ENCODE measurements at places on chromosomes 11 and 22.

GRCh38 chr11:92048415-92048814 is 176.2 kb upstream of the FAT3 start:
- no peak for DNase-seq

DNA sequence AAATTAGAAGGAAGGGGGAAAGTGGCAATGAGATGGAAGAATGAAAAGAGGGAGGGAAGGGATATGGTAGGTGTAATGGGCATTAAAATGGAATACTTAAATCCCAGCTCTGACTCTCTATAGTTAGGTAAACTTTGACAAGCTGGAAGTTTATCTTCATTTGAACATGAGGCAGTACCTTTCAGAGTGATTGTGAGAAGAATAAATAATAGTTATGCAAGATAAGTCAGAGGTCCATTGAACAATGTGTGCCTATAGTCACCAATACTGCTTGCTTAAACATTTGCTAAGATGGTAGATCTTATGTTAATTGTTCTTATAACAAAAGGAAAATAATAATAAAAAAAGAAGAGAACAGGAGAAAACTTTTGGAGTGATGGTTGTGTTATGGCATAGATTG is 545.8 kb upstream of the CCDC90B start:
- no peak for DNase-seq

DNA sequence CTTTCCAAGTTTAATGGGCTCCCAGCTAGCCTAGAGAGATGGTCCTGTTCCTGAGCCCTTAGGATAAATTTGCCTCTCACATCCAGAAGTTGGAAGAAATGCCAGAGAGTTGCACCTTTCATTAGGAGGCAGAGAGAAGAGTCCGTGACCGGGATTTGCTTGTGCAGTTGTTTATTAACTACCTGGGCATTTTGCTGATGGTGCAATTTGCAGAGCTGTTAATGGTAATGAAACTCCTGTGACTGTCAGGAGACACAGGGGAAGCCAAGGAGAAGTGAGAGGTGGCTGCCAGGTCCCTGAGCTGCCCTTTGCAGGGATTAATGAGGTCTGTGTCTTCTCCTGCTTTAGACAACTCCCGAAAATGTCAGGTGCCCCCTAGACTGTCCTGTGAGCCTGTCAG is 69.1 kb upstream of the B3GAT1 start:
- no peak for DNase-seq

DNA sequence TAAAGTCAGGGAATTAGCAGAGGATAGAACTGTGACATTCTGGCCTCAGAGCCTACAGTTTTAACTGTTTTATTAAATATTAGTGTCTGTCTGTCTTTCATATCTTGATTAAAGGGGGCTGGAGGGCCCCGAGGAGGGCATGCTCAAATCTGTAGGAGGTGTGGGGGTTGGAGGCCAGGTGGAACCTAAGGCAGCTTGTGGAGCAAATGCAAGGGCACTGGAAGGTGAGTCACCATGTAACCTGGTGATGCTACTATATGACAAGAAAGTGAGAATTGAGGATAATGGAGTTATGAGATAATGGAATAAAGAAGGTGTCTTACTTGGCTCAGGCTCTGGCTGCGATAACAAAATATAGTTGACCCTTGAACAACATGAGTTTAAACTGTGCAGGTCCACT is 27.3 kb upstream of the TMEM86A start:
- no peak for DNase-seq

DNA sequence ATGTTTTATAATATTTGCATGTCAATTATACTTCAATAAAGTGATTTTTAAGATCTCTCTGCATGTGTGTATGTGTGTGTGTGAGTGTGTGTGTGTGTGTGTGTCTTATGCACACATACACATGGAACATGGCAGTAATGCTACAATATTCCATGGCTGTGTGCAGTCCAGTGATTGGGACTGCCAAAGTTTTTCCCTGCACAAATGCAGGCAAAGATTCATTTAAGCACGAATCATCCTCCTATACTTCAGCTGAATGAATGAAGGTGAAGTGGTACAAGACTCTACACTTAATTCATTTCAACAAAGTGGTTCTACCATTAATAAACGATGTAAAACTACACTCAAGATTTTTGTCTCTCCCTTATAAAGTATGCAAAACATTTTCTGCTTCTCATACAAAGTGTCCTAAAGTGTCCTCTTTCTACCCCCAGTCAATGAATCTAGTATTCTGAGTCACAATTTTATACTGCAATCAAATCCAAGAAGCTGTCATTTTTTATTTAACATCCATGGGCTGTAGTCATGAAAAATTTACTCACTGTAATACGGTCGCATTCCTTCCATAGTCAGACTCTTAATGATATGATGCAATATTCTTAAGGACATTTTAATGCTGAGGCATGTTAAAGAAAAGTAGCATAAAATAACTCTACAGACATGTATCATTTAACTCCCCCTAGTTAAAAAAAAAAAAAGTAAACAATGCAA is 132.4 kb downstream of the TTC28 start:
- no peak for DNase-seq

GRCh38 chr11:47979378-47980087 is 826 bp upstream of the PTPRJ start:
- no peak for DNase-seq

DNA sequence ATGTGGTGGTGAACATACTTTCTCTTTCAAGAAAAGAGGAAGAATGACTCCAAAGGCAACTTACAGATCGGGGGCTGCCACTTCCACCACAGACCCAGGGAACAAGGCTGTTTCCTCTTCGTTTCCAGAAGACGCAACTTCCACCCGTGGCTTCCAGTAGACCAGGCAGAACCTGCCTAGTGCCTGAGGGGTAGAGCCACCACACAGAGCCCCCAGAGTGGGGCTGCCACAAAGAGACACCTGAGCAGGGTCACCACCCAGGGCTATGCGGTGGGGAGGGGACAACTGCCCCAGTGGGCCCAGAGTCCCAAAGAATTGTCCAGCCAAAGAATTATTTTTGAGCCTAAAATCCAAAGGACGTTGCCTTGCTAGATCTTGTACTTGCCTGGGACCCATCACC is 16.7 kb upstream of the PHF21B start:
- DNase-seq, result no peak

DNA sequence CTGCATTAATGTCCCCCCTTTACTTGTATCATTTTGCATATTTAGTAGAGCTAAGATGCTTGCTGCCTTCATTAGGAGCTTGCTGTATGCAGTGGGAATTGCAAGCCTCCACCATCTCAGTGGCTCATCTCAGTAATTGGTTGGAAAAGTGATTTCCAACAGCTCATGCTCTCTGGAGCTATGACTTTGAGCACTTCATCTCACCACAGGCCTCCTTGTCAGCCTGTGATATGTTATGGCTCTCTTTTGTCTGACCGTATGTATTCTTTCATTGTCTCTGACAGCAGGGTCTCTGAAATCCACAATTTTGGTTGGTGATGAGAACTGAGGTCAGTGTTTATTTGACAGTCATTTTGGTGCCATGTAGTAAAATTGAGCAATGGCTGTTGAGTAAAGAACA is 345.1 kb downstream of the FAT3 start:
- no peak for DNase-seq

DNA sequence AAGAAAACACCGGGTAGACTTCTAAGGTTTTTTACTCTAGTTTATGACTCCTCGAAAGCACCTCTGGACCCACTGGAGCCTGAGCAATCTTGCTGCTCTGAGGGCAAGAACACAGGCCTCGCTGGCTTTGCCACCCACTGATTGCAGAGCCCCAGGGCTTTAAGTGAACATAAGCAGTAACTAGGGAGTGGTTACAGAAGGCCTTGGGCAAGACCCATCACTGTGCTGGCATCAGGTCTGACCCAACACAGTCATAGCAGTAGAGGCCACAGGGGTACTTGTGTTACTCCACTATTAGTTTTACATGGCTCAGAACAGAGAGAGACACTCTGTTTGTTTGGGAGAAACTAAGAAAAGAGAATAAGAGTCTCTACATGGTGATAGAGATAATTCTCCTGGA is 684.5 kb downstream of the FAM181B start:
- DNase-seq, result no peak

DNA sequence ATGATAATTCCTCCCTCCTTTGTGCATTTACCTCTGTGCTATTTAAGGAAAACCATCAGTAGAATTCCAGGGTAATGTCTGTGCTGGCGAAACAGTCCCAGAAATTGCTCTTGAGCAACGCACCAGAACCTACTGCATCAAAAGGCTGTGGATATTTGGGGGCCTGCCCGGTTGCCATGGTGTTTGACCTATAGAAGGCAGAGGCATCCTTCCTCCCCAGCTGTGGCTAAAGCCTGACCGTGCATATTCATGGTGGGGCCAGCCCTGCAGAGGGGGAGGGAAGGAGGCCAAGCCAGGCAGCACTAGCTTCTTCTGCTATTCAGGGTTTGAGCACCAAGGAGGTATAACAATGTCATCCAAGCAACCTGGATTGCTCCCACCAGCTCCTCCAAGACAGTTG is 215.0 kb upstream of the E2F8 start:
- DNase-seq, result no peak

DNA sequence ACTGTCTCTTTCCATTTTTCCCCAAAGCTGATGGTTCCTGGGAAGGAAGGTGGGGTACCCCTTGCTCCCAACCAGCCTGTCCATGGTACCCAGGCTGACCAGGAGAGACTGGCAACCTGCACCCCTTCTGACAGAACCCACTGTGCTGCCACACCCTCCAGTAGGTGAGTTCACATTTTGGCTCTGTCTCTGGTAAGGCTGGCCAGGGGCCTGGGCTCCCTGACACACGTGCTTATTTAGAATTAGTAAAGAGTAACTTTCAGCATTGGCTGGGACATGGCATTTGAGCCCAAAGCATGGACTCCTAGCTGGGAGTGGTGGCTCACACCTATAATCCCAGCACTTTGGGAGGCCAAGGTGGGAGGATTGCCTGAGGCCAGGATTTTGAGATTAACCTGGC is 35.1 kb downstream of the ARHGAP1 start:
- DNase-seq, result no peak
